ENCODE measurements at places on chromosomes 5 and 9.
A peak's percentile ranks its signal among the peaks of the same experiment; 100 is the strongest.

DNA sequence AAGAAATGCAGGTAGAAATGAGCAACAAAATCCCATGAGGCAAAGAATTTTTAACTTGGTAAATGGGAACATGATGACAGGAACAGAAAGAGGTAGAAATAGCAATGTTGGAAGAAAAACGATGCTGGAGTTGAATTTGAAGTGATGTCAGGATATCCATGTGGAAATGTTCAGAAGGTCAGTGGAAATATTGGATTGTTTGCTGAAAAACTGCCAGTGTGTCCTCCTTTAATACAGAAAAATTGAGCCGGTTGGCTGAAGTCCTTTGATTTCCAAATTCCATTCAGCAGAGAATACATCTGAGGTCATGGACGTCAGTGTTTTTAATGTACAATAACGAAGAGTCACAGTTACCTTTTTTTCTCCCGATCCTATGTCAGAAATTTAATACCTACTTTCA lies 110.0 kb upstream of the DMAC1 start:
- no peak for DNase-seq

DNA sequence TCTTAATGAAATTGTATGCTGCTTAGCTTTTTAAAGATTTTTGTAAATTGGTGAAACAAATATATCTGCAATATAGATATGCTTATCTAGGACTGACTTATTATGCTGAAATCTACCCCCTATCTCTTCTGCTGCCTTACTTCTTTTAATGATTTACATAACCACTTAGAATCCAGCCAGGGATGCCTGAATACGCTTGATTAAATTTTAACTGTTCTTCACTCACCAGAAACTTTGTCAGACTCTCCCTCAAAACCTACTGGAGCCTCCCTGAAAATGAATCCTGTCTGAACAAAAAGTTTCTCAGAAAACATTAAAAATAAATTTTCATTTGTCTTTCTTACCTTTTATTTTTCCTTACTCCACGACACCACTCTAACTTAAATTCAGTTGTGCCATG lies 111.7 kb downstream of the ST8SIA4 start:
- no peak for DNase-seq

- DNase-seq: no peak
These were observed 9.3 kb upstream of the ARAP3 start for GRCh38 chr5:141691286-141691866.

GRCh38 chr5:7261049-7261448 lies 134.9 kb upstream of the ADCY2 start:
- DNase-seq: peak; percentile 22

GRCh38 chr5:16726538-16726946 lies 109.7 kb upstream of the RETREG1 start:
- no peak for DNase-seq

DNA sequence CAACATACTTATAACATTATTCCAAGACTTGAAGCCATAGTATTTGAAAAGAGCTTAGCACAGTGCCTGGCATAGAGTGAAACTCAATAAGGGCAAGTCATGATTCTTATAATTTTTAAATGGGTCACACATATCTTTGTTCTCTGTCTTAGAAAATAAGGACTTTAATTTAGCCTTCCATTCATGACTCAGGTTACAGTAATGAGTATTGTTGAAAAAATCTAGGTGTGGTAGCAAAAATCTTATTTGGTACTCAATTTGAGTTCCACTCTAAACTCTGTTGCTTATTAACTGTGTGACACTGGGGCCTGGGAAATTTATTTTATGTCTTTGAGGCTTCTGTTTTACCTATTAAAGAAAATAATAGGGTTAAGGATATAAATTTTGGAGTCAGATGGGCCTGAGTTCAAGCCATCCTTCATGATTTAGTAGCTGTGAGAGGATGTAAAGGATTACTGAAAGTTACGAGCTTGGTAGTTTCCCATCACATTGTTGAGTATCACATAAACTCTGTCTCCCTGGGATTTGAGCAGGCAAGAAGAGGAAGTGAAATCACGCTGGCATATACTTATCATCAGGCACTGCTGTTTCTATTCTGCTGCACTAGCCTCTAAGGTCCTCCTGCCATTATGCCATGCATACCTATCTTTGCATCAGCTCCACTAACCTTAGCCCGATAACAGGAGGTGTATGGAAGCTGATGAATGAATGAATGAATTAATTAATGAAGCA lies 1.5 kb downstream of the SPINK9 start:
- DNase-seq: no peak

Data from HuH-7 (cell line).